ENCODE measurements at places on chromosomes 5 and 9.

- DNase-seq = no peak
These were observed 9.5 kb downstream of the RAB24 start for GRCh38 chr5:177293819-177294581.

- peak; percentile 98 for DNase-seq
These were observed 44.7 kb upstream of the NDFIP1 start for GRCh38 chr5:142063878-142064331.

- DNase-seq = no peak
These were observed 3.5 kb upstream of the ZNF618 start for GRCh38 chr9:113872485-113873143.

GRCh38 chr5:112634166-112634565 is 103.5 kb upstream of the APC start:
- no peak for DNase-seq

GRCh38 chr5:108945094-108945493 is 197.4 kb downstream of the FER start:
- no peak for DNase-seq

- DNase-seq = no peak
These were observed 412.2 kb upstream of the CDH9 start for GRCh38 chr5:27450607-27451006.

DNA sequence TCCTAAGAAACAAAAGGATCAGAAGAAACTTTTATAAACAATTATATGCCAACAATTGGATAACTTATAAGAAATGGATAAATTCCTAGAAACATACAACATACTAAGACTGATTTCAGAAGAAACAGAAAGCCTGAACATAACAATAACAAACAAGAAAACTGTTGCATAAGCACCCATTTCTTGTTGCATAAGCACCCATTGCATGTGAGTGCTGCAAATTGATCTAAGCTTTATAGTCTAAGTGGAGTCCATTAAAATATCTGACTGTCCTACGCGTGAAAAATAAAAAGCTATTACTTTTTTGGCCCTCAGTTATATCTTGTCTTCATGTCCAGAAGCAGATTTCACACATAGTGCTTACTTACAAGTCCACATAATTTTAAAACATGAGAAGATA is 19.3 kb downstream of the TYRP1 start:
- DNase-seq = no peak

DNA sequence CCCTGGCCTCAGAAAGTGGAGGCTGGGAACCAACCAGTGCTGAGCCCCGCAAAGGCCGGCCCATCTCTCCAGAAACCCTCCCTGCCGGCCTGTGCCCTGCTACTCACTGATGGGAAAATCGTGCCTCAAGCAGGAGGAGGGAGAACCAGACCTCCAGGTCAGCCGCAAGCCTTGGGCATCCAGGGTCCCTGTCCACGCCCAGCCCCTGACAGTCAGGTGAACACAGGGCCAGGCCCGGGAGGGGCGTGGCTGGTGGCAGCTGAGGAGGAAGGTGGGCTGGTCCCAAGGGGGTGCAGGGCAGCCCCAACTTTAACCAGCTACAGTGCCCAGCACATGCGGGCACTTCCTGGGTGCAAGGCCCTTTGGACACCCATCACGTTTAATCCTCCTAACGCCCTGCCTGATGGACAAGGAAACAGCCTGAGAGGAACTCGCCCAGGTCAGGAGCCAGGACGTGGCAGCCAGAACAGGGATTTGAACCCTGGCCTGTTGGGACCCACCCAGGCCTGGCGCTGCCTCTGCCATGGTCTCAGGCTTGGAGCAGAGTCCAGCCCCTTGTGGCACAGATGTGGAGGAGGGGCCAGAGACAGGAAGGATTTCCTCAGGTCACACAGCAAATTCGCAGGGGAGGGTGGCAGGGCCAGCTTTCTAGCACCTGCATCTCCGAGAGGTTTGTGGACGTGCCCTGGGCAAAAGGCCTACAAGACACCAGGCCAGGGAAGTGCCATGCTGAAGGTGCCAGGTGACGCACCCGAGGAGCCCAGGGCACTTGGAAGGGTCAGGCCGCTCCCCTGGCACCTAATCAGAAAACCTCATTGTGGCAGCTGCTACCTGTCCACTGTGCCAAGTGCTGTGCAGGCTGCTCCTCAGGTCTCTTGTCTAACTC is 4.5 kb downstream of the RALGDS start:
- peak; percentile 76 for DNase-seq

DNA sequence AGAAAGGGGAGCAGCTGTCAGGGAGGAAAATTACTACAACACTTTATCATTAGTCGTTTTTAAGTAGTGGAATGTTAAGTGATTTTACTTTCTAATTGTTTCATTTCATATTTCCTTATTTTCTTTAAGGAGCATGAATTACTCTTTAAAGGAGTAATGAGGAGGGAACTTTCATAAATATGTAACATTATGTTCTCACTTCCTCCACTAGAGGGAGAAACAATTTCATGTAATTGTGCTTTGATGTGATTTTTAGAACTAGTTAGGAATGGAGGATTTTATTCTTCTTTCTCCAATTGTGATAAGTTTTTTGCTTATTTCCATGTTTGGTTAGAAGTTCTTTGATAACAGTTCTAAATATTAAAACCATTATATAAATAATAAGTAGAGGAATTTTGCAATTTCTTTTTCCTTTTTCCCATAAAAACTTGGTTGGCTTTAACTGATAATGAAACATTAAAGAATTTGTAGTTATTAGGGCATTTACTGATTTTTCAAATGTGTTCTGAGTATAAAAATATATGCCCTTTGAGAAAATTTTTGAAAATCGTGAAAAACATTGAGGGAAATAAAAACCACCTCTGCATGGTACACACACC is 25.6 kb downstream of the CEP78 start:
- DNase-seq = peak; percentile 28

DNA sequence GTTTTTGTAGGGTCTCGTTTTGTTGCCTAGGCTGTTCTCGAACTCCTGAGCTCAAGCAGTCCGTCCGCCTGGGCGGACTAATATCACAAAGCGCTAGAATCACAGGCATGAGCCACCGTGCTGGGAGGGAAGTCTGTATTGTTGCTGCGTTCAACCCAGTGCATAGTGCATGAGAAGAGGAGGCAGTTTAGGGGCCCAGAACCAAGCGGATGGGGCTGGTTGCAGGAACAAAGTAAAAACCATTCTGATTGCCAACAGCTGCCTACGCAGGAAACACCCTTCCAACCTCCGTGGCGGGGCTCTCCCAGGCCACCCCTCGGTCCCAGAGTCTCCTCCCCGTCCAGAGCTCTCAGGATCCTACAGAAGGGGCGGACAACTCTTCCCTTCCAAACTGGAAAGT is 87.1 kb downstream of the ANXA2R start:
- DNase-seq = no peak

- no peak for DNase-seq
These were observed 287.0 kb upstream of the DAB2 start for GRCh38 chr5:39711821-39712220.

GRCh38 chr5:96789794-96790330 is 17.9 kb downstream of the ERAP1 start:
- no peak for DNase-seq

DNA sequence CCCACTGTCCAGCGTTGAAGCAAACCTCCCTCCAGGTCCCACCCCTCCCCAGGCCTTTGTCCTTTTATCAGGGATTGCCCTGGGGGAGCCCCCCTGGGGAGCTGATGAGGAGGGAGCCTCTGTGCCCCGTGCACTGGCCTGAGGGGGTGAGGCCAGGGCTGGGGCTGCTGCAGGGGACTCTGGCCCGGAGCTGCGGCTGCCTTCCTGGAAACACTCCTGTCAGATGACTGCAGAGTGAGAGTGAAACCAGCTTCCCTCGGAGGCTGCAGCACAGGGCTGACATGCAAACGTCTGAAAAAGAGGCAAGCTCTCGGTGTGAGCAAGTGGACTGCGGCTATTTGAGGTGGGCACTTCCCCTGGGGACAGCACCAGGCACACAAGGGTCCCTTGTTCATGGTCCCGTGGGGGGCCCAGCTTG is 4.6 kb upstream of the TRAF2 start:
- no peak for DNase-seq

- no peak for DNase-seq
These were observed 171.0 kb upstream of the OTULINL start for GRCh38 chr5:14410394-14411201.

DNA sequence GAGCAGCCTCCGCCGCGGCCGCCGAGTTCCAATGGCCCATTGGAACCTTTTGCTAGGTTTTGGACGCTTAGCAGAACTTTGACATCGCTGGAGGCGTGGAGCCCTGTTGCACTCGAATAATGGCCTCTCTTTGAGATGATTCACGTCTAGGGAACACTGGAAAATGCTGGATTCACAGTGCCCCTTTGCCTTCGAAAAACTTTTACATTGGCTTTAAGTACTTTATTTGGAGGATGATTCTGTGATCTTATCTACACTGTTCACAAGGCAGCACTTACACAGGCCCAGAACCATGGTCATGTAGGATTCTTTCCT is 536 bp upstream of the PPIC start:
- DNase-seq = no peak

GRCh38 chr5:54347221-54347865 is 37.0 kb upstream of the ARL15 start:
- DNase-seq = no peak

- DNase-seq = no peak
These were observed 36.4 kb upstream of the DAPK1 start for GRCh38 chr9:87461256-87461655.

GRCh38 chr9:133188843-133189180 is 20.2 kb downstream of the OBP2B start:
- DNase-seq = no peak

DNA sequence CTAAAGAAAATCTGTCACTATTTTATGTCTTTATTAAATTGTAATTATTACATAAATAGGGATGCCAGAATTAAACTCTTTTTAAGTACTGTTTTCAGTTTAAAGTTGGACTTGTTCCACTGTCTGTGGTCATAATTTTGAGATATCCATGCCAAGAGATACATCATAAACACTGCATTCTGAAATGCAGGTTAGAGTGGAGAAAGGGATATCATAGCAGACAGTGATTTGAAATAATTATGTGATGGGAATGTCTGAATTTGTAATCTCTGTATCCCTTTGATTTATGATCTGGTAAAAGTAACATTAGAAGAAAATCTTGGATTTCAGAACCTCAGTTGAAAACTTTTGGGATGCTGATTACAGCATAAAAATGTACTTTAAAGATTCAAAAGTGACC is 222.1 kb downstream of the GOLPH3 start:
- no peak for DNase-seq

- no peak for DNase-seq
These were observed 10.0 kb upstream of the GRIN1 start for GRCh38 chr9:137128862-137129455.
